ENCODE measurements at places on chromosomes 13 and 19.
A peak's percentile ranks its signal among the peaks of the same experiment; 100 is the strongest.

DNA sequence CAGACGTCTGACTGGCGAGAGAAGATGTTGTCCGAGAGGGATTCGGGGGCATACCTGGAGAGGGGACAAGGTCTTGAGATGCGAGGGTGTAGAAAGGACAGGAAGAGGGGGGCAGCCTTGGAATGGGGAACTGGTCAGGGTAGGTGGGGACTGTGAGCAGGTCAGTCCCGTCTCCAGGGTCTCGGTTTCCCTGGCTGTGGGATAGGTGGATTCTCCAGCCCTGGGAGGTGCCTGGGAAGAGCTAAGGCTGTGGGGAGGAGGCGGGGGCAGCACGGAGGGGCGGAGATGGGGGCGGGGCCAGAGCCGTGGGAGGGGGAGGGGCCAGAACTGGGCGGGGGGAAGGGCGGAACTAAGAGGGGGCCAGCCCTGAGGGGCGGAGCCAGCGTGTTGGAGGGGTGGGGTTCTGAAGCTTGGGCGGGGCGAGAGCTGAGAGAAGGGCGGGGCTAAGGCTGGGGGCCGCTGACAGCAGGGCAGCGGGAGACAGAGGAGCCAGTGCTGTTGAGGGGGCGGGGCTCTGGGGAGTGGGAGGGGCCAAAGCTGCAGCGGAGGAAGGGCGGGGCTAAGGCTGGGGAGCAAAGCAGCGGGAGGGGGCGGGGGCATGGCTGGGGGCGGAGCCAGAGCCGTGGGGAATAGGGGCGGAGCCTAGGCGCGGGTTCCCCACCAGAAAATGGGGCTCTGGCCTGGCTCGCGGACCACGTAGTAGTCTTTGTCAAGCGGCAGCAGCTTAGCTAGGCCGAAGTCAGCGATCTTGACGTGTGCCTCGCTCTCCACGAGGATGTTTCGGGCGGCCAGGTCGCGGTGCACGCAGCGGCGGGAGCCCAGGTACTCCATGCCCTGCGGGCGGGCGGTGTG is 9.5 kb upstream of the INSL3 start:
- peak; percentile 99 for DNase-seq

GRCh38 chr13:44989941-44990340 is 603 bp downstream of the GPALPP1 start:
- DNase-seq: no peak

DNA sequence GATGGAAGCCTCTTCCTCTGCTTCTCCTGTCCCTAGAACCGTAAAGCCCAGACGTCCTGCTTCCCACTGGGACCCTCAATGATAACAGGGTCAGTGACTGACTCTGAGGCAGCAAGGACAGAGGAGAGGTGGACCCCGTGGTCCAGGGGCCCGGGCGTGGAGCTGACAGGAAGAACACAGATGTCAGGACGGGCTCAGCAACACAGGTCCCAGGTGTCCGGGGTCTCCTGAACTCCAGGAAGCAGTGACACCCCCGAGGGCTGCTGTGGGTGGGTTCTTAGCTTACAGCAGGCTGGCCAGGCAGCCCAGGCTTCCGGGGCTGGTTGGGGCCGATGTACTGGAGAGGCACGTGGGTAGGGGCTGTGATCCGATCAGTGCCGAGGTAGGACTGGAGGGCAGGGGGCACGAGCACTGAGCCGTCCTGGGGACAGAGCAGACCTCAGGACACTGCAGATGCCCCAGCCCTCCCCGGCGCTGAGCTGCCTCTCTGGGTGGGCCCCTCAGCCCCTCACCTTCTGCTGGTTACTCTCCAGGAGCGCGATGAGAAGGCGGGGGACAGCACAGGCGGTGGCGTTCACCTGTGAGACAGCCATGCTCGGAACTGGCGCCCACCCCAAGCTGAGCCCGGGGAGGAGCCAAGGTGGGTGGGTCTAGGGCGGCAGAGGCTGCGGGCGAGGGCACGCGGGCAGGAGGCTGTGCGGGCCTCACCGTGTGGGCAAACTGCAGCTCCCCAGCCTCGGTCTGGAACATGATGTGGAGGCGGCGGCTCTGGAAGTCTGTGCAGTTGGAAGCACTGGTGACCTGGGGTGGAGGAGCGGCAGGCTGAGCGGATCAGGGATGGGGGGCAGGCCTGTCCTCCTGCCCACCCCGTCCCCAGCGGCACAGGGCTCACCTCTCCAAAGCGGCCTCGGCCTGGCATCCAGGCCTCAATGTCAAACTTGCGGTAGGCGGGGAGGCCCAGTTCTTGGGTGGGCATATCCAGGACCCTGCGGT is 3.6 kb upstream of the CCER2 start:
- no peak for DNase-seq

DNA sequence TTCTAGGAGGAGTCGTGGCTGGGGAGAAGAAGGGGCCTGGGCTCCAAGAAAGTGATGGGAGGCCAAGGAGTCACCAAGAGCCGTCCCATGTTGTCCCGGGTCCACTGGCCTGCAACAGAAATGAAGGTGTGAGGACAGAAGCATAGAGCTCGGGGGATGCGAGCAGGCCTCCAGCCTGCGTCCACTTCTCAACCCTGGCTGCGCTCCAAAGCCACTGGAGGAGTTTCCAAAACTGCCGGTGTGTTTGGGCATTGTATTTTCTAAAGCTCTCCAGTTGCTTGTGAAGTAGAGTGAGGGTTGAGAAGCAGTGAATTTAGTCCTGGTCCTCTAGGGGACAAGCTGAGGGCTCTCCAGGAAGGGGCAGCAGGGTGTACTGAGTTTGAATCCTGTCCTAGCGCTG is 13.0 kb downstream of the FFAR2 start:
- DNase-seq: no peak

DNA sequence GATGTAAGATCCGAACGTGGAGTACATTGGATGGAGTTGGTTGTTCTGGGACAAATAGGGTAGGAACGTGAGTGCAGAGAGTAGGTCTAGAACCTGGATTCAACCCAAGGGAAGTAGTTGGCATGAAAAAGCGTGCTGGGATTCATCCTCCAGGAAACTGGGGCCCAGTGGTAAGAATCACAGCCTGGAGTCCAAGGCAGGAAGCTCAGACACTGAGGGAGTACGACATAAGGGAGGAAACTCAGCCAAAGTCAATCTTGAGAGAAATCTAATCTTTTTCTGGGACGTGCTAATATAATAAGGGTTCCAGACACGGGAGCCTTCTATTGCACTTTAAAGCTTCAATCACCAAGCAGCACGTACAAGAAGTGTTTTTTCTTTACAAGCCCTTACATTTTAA is 46.4 kb downstream of the DLEU7 start:
- DNase-seq: no peak

DNA sequence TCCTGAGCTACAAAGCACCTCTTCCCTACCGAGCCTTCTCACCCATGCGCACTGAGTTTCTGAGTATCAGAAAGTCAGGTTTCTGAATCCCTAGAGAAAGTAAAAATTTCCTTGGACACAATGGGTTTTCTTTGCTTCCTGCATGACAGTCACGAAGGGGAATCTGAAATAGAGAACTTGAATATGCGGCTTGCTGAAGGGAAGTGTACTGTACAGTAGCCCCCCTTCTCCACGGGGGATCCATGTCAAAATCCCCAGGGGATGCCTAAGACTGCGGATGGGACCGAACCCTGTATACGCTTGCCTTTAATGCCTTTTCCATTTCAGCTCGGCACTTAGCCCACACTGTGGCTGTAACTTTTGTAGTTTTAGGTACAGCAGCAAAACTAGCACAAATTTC is 107.9 kb downstream of the GGACT start:
- DNase-seq: no peak

- DNase-seq: no peak
Observed at GRCh38 chr13:109246001-109246400, 540.4 kb downstream of the IRS2 start.

DNA sequence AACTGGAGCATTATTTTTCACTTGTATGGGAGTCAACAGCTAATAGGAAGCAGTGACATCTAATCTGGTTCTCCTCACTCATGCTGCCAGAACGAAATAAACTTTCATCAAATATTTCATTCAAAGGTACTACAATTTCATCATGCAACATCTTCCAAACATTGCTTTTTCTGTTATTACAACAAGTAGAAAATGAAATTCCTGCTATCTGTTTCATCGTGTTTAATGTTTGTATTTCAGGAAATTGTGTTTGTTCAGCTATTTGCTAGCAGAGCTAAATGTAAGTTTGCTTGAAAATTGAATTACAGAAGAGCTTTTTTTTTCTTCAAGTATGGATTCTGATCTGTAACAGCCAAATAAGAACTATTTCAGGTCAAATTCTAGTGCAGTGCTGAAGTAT is 90.1 kb downstream of the SLITRK6 start:
- no peak for DNase-seq

GRCh38 chr19:57558525-57558924 is 1.1 kb downstream of the ZNF550 start:
- DNase-seq: no peak

DNA sequence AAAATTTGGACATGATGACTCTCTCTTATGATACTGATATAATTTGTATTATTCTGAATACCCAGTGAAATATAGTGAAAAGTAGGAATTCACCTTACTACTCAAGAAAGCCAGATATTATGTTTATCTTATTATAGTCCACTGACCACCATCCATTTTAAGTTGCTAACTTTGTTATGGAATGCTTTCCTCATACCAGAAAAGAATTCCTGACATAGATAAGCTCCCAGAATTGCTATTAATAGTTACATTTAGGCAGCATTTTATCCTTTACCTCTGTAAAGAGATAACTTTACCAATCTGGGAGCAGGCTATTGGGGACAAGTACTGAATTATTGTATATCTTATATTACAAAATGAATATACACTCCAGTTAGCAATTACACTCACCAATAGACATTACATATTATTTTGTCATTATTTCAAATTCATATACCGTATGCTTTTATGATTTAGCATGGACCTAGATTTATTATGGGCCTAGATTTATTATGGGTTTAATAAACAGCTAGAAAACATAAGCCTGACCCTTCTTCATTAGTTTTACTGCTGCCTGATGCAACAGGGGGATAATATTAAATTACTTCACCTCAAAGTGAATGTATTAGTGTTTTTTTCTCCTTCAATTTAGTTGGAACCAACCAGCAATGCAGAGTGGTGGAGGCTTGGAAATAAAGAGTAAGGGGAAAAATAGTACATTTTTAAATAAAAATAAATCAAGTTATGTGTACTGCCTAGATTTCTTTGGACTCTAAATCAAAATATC is 1886.1 kb downstream of the PCDH9 start:
- DNase-seq: no peak

DNA sequence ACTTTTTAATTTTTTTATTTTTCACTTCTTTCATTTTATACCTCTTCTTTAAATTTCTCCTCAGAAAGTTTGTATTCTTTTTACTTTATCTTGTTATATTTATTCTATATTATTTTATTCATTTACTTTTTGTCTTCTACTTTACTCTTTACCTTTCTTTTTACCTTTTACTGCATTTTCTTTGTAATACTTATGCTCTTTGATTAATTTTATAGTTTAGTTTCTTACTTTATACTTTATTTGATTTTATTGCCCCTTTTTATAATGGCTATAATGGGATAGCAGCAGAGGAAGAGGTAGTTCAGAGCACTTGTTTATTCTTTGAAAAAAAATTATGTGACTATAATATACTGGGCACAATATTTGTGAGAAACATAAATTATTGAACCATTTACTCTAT is 542.6 kb upstream of the SPRY2 start:
- no peak for DNase-seq

DNA sequence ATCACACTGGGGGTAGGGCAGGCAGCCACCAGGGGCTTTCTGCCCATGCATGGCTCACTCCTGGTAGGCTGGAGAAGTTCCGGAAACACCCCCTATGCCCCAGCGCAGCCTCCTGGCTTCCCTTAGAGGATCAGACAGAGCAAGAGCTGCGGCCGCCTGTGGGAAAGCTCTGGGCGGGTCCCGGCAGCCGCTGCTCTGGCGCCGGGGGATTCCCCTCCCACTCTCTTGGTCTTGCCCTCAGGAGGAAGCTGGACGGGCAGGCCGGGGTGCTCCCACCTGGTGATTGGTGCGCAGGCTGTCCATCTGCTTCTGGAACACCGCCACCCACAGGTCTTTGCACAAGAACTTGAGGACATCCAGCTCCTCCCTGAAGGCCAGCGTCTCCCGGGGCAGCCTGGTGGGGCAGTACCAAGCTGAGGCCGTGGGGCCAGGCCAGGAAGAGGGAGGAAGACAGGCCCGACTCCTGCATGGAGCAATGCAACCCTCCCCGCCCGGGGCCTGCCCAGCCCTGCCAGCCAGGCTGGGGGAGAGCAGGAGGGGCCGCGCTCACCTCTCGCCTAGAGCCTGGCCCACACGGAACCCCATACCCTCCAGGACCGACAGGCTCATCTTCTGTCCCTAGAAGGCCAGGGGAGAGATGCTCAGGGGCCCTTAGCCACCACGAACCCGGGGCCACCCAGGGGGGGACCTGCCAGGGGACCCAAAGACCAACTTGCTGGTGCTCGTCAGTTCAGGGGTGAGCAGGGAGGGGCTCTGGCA is 4.0 kb upstream of the NKPD1 start:
- DNase-seq: no peak

- no peak for DNase-seq
Observed at GRCh38 chr19:18464646-18465045, 26.7 kb upstream of the ISYNA1 start.

DNA sequence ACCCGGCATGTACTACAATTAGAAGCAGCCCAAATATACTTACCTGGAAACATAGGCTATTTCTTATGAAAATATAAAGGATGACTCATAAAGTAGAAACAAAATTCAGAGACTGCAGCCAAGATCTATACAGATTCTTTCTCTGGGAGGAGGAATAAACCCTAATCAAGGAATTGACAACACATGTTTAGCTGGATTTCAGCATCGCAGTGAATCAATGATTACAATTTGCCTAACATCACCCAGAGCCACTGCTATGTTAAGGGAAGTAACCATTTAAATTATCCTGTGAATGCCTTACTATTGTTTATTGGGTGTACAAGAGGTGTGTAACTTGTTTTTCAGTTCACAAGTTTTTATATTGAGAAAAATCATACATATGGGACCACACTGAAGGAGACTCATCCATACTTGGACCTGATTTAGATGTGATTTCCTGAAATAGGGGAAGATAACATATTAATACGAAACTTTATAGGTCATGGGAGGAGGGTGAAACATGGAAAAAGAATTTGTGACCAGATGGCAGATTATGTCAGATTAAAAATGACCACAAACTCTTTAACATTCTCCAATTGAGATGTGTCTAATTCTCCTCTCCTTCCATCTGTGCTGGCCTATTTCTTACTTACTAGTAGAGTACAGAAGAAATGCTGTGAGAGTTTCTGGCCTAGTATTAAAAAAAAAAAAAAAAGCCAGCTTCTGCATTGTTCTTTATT is 1168.4 kb downstream of the SLITRK1 start:
- DNase-seq: no peak

- no peak for DNase-seq
Observed at GRCh38 chr13:62094932-62095331, 679.3 kb upstream of the PCDH20 start.

- DNase-seq: peak; percentile 35
Observed at GRCh38 chr19:4851551-4852290, 15.7 kb downstream of the PLIN3 start.

DNA sequence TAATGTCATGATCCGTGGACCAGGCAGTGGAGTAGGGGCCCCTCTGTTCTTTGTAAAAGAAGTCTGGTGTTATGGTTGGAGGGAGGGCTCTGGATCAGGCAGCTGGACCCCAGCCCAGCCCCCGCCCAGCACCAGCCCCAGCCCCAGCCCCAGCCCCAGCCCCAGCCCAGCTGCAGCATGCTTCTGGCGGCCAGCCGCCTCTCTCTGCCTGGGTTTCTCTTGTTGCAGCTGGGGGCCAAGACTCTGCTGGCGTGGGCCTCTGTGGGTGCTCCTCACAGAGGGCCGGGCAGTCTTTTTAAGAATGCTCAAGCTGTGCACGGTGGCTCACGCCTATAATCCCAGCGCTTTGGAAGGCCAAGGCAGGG is 17.9 kb downstream of the DOT1L start:
- DNase-seq: no peak

- no peak for DNase-seq
Observed at GRCh38 chr19:34359954-34360315, 5.1 kb upstream of the GPI start.

GRCh38 chr13:35706721-35707120 is 230.2 kb upstream of the MAB21L1 start:
- DNase-seq: no peak

Measured in COLO829 (cell line).